ENCODE measurements at places on chromosomes 13 and 19.

DNA sequence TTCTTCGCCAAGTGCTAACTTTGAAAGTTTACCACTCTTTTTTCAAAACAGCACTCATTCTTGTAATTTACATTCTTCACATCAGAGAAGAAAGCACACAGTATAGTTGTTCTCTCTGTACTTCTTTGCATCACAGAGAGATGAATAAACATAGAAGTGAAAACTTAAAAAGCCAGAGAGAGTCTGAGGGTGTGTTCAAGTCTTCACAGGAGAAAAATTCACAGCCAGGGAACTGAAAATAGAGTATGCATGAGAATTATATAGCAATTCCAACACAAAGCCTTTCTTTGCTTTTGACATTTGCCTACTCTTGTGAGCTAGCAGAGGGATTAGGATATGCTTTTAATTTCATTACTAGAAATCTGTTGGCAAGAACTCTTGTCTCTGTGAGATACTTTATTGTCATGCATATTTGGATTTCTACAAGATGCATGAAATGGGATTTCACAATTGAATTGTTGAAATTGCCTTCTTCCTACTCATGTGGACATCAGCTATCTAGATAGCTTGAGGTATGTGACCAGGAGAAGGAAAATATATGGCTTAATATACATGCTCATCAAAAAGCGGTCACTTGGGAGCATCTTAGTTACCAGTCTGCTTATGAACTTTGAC lies 166.1 kb downstream of the SLC7A1 start:
- DNase-seq: peak; percentile 65

DNA sequence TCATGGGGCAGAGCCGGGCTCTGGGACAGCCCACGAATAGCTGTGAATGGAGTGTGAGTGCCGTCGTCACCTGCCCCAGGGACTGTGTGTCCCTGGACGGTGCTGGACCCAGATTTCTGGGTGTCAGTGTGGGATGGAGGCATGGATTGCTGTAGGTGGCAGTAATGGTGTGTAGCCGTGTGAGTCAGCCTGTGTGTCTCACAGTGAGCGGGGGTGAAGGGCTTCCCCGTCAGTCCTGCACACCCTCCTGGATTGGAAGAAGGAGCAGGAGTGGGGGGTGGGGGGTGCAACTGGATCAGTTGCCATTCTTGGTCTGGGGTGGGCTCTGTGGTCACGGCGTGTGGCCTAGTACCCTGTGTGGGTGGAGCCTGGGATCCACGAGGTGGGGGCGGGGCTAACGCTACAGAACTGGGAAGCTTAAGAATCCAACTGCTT lies 6.5 kb upstream of the LTBP4 start:
- peak; percentile 62 for DNase-seq

DNA sequence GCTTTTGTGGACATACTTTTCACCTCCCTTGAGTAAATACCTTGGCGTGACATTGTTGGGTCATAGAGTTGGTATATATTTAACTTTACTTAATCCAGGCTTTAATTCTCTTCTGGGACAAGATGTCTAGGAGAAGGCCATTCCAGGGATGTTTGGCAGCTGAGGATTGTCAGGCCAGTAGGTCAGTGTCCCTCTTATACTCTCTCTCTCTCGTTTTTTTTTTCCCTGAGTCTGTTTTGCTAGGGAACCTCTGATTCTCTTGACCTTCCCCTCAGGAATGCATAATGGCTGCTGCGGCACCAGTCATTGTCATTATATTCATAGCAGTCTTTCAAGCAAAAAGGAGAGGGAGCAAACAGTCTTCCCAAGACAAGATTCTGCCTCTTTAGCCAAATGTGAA lies 48.8 kb downstream of the BICRA start:
- no peak for DNase-seq

DNA sequence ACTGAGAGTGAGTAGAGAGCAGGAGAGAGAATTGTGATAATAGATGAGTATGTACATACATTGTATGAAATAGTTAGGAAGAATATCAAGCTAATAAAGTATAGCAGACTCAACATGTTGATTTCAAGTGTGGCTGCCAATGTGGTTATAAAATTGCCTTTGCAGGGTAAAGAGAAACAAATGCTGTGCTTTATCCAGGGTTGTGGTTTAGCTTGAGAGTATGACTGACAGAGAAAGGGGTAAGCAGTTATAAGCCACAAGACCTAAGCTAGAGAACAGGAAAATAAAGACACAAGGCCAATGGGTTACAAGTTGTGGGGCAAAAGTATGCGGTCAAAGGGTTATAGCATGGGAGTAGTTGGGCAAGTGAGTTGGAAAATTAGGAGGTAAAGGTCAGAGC lies 1217.5 kb downstream of the DIAPH3 start:
- no peak for DNase-seq

DNA sequence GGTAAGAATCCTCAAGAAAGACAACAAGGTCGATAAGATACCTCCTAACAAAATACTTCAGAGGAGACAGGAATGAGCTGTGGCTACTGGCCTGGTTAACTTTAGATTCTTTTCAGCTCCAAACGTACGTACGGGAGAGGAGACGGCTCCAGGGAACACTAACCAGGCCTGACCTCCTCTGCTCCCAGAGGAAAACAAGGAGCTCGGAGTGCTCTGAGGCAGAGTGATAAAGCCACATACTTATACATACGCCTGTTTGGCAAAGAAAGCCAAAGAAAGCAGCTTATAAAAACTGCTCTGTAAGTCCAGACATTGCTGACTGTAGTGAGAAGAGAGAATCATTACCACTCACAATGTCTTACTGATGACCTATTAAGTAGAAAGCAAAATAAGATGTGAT lies 263.9 kb downstream of the MZT1 start:
- no peak for DNase-seq

GRCh38 chr13:75437582-75438318 lies 44.2 kb downstream of the TBC1D4 start:
- DNase-seq: no peak

DNA sequence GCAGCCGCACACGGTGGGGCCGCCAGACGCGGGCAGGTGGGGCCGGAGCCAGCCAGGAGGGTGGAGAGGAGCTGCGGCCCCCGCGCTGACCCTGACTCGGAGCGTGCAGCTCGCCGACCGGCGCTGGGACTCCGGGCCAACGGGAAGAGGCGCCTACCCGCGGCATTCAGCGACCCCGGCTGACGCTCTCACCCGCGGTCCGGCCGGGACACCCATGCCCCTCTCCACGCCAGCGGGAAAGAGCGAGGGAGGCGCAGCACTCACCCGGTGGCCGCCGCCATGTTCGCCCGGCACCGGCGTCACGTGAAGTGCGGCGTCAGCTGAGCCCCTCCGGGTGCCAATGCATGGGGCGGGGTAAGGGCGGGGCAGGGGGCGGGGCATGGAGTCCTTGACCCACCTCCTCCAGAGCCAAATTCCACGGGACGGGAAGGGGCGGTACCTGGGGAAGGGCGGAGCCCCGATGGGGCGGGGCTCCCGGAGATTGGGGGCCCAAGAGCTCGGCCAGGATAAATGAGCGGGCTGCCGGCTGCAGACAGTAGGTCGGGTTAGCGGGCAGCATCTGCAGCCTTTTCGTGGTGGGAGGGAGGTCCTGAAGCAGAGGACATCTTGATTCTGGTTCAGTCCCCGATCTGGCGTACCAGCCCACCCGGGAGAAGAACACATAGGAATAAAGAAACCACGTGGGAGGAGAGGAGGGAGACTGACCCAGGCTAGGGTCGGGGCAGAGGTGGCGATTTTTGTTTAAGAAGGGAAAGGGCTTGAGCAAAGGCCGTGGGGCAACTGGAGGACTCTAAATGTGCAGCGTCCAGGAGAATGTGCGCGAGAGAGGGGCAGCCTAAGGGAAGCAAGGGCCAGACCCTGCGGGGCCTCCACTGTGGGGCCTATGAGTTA lies at the start of gene PEPD:
PEPD (minus strand) TSS at position 312 of the 891 bp plus-strand sequence; CDS start at position 281, 31 bp downstream.
- DNase-seq: peak; percentile 100

DNA sequence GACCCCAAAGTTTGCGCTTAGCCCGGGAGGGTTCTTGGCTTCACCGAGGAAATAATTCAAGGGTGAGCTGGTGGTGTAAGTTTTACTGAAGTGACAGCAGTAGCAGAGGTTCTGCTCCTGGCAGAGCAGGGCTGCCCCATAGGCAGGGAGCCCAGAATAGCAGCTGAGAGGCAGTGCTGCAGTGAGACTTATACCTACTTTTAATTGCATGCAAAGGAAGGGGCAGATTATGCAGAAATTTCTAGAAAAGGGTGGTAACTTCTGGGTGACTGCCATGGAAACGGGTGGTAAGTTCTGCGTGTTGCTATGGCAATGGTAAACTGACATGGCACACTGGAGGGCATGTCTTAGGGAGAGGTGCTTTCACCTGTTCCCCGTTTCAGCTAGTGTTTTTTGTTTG lies 17.5 kb upstream of the CAMSAP3 start:
- DNase-seq: no peak

DNA sequence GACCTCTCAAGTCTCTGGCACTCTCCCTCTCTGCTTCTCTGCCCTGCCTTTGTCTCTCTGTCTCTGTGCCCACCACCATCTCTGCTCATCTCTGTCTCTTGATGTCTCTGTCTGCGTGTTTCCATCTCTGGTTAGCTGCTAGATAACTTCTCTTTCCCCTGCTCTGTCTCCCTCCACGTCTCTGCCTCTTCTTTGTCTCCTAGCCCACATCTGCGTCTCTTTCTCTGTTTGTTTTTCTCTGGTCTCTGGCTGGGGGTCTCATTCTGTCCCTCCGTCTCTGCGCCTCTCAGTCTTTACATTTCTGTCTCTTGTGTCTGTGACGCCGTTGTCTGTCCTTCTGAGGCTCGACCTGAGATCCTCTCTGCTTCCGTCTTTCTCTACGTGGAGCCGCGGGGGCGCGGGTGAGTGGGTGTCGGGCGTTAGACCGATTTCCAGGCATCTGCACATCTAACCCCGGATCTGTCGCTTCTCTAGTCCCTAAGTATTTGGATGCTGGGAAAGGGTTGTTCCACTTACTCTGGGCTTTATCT lies 386 bp downstream of the GIPR start:
- no peak for DNase-seq

- DNase-seq: peak; percentile 78
These were observed 11.6 kb downstream of the NFILZ start for GRCh38 chr19:8641908-8642547.

DNA sequence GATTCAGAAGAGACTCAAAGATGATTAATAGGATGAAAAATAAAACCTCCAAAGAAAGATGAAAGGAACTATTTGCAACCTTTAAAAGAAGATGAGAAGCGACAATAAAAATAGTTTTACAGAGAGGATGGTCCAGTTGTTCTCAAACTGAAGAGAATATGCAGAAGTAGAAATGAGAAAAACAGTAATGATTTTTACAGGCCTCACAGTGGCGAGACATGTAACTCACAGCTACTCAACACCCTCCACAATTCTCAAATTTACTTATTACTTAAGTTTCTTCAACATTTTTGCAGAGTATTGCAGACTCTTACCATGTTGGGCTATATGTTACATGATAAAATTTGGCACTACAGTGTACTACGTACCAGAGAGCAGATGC lies 20.8 kb downstream of the NUFIP1 start:
- DNase-seq: no peak

GRCh38 chr13:112997188-112998130 lies 28.4 kb downstream of the MCF2L start:
- DNase-seq: no peak

- peak; percentile 93 for DNase-seq
These were observed at the start of gene ARID3A for GRCh38 chr19:925526-926322. Gene ARID3A (plus strand): TSS chr19:926035. CDS start chr19:929529, 3,494 bp downstream.

GRCh38 chr19:4061178-4061682 lies 5.5 kb downstream of the ZBTB7A start:
- peak; percentile 78 for DNase-seq

- DNase-seq: no peak
These were observed 42.1 kb upstream of the C13orf46 start for GRCh38 chr13:114015969-114016295.

Data from GM03348 (cell line).